ENCODE measurements at places on chromosomes 11 and 22. TPM values are rescaled to one million over a fixed set of nuclear protein-coding genes. Genes with fewer than 3 reads are reported as not detected.

Gene INS
- total RNA-seq, result not detected

Gene PIH1D2
- total RNA-seq, result 0.22 TPM

Gene OR51E2
- total RNA-seq, result not detected

Gene OR51B5
- 0.67 TPM for total RNA-seq

Gene DMC1
- 0.22 TPM for total RNA-seq

Gene SCN2B
- total RNA-seq, result not detected

Gene TPBGL
- total RNA-seq, result not detected

Gene APOC3
- not detected for total RNA-seq

Gene OR52A1
- total RNA-seq, result not detected

Gene MYO7A
- 0.17 TPM for total RNA-seq

Gene ZNRF3
- total RNA-seq, result 0.70 TPM

Gene VSTM5
- total RNA-seq, result not detected

Gene TTC12
- total RNA-seq, result 63.8 TPM

Gene CCDC89
- not detected for total RNA-seq

Gene LSP1
- total RNA-seq, result 445 TPM

Gene USP35
- total RNA-seq, result 4.5 TPM

Gene PLEKHB1
- 25.2 TPM for total RNA-seq
